ENCODE measurements at places on chromosomes 11 and 22.

DNA sequence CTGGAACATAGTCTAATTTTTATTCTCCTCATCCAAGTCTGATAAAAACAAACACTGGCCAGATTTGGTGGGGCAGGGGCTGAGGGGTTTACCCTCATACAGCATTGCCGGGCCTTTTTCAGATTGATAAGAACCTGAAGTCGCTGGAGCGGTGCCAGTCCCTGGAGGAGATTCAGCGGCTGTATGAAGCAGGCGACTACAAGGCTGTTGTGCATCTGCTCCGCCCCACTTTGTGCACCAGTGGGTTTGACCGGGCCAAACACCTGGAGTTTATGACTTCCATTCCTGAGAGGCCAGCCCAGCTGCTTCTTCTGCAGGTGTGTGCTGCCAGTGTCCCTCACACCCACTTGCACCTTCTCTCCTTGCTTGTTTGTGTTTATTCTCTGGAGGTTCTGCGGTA is 55.8 kb downstream of the CABIN1 start:
- no peak for DNase-seq

GRCh38 chr11:58575377-58576020 is at the start of gene LPXN:
Gene LPXN, minus strand, starts transcription at chr11:58575856. Its CDS starts 84 bp downstream, at chr11:58575772.
- DNase-seq: no peak

GRCh38 chr22:27226666-27227065 is 569.3 kb downstream of the MIAT start:
- no peak for DNase-seq

GRCh38 chr11:22666688-22667439 is 453 bp downstream of the GAS2 start:
- DNase-seq: no peak

GRCh38 chr11:3738241-3738640 is 59.1 kb downstream of the NUP98 start:
- DNase-seq: no peak
